Activated CD4-positive, alpha-beta T cell treated with anti-CD3 and anti-CD28 coated beads, Interleukin-10, Interleukin-2, amounts not matched to agents 100 ng/mL and 50 ng/mL, durations not matched to agents 16 hours and 8 hours (primary cell): ENCODE measurements at places on chromosomes 12 and 14.
A peak's percentile ranks its signal among the peaks of the same experiment; 100 is the strongest.

DNA sequence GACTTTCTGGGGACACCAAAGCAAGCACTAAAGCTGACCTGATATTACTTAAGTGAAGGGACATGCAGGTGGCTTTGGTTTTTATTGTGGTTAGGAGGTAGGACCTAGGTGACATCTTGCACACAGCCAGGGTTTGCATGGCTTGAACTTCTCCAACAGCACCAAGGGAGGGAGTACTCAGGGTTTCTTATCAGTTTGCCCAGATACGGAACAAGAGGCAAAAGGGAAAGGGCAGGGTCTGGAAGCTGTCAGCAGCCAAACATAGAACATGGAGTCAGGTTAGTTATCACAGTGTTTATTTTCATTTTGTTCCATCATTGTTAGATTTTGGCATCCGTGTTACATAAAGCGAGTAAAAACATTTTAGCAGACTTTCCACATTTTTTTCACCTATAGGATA is 186.3 kb upstream of the CLEC14A start:
- no peak for DNase-seq

- no peak for DNase-seq
Observed at GRCh38 chr12:5257763-5258495, 174.0 kb upstream of the NTF3 start.

GRCh38 chr12:662566-663292 is 516 bp downstream of the NINJ2 start:
- DNase-seq = no peak

GRCh38 chr14:63454863-63455622 is 88.1 kb downstream of the PPP2R5E start:
- DNase-seq = no peak

- no peak for DNase-seq
Observed at GRCh38 chr12:77407931-77408330, 342.6 kb upstream of the E2F7 start.

DNA sequence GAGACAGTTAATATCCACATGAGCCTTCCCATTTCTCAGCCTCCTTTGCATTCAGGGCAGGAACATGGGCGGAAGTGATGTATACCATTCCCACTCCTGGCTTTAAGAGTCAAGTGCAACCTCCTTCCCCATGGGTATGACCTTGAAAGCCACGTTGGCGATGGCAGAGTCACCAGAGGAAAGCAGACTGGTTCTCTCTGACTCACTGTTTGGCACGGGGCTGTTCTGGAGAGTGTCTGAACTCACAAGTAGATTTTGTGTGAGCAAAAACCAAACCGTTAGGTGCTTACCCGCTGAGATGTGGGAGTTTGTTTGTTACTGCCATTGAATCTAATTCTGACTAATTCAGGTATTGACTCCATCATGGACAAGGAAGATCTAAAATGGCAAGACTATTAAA is 36.7 kb upstream of the PZP start:
- peak; percentile 93 for DNase-seq

- no peak for DNase-seq
Observed at GRCh38 chr12:51346581-51346980, at the start of gene CELA1. Gene CELA1, minus strand, starts transcription at chr12:51346679. Its CDS starts 41 bp downstream, at chr12:51346638.

DNA sequence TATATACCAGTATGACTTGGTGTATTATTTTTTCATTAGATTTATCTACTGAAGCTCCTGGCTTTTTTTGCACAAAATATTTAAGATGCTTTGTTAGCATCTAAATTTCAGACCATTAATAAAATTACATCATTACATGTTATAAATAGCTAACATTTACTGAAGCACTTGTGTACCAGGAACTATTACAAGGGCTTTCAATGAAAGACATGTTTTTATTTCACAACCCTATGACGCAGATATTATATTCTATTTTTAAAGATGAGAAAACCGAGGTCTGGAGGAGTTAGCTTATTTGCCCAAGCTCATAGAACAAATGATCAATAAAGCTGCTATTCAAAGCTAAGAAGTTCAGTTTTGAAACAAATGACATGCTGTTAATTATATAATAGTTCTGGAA is 420.4 kb upstream of the DCN start:
- no peak for DNase-seq

DNA sequence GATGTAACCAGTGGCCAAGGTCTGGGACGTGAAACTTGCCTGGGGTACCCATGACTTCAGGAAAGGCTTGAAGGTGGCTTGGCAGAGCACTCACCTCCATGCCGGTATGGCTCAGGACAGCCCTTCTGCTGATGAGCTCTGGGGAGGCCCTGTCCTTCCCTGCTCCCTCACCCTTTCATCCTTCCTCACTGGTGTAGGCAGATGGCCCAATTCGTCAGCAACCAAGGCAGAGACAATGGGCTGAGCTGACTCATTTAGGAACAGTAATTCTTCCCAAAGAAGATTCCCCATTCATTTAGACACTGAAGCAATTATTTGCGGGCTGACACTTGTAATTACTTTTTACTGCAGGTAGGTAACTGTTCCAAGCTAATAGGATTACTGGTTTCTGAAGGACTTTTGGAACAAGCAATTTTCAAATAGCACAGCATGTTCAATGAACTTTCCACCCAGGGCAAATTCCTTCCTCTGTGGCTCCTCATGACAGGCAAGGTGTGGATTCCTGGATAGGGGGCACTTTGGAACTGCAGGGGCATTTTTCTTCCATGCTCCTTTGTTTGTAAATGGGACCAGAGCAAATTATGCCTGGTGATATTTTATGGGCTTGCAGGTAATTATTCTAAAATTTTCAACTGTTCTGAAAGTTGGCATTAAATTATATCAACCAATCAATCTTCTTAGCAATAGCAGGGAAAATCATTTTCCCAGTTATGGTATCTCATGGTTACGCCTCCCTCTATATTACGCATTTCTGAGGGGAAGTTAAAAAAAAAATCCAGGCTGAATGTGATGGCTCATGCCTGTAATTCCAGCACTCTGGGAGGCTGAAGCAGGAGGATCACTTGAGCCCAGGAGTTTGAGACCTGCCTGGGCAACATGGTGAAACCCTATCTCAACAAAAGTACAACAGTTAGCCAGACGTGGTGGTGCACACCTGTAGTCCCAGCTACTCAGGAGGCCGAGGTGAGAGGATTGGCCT is 24.1 kb upstream of the NRDE2 start:
- no peak for DNase-seq

DNA sequence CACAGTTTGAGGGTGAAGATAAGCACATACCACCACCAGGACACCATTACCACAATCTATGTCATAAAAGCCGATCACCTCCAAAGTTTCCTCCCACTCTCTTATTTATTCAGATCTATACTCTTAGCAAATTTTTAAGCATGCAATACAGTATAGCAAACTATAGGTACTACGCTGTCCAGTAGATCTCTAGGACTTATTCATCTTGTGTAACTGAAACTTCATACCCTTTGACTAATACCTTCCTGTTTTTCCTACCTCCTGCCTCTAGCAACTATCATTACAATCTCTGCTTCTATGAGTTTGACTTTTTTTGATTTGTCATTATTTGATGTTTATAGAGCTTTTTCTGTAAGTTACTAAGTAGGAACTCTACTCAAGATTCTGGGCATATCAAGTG is 84.5 kb upstream of the MANSC4 start:
- peak; percentile 68 for DNase-seq
